ENCODE measurements at places on chromosomes 1 and 21. TPM values are rescaled to one million over a fixed set of nuclear protein-coding genes. Genes with fewer than 3 reads are reported as not detected.

DNA sequence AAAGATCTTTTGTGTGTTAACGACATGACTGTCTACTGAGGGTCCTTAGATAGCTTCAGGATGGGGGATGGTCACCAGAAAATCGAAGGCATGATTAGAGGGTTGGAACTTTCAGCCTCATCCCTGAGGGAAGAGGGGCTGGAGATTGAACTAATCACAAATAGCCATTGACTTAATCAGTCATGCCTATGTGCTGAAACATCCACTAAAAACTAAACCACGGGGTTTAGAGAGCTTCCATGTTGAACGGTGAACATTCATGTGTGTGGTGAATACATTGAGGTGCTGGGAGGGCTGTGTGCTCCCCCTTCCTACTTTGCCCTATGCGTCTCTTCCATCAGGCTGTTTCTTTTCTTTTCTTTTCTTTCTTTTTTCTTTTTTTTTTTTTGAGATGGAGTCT is 17.0 kb downstream of the RBP7 start:
- DNase-seq = no peak

- no peak for DNase-seq
Measured at GRCh38 chr1:95249916-95250315, 15.9 kb downstream of the RWDD3 start.

DNA sequence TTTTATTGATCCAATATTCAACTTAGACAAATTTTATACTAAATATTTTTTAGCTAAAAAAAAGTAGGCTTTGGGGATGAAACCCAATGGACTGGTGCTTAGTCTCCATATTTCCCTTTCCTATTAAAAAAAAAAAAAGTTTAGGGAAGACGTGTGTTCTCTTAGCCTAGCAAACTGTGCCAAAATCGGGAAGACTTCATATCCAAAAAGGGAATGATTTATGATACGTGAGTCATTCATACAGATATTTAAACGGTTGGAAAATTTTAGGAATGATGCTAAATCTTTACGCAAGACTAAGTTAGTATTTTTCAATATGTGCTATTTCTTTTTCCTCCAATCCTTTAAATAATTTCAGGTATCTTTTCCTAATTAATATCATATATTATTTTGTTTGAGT is 50.7 kb downstream of the SPATA17 start:
- no peak for DNase-seq

DNA sequence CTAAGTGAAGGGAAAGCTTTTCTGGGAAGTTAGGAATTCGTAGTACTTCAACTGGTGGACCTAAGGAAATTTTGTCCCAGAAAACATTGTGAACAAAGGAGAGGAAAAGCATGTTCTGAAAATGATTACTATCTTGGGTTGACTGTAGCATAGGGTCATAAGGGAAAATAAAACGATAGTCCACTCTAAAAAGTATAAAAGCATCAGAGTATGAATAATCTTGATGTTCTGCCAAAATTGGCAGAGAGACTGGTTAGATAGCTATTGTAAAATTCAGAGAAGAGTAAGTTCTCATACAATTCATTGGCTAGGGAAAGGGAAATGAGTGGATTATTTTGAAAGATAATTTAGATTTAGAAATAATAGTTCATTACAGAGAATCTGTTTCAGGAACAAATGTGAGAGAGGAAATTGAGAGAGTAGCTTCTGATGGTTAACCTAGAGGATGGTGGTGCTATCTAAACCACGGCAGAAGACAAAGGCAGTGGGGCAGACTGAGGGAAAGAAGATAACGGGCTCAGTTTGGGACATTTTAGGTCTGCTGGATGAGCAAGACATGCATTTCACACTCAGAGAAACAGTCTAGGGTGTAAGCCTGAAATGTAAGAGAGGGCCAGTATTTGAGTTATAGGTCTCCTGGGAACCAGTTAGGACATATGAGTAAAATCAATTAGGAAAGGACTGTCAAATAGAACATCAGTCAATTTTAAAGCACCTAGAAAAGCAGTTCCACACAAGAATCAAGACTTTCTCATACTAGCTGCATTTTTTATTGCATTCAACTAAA is 799.3 kb upstream of the CXADR start:
- no peak for DNase-seq

GRCh38 chr21:28358702-28359101 is 634.0 kb downstream of the LTN1 start:
- no peak for DNase-seq

GRCh38 chr1:185453496-185454192 is 136.6 kb upstream of the IVNS1ABP start:
- DNase-seq = no peak

GRCh38 chr21:40299451-40299850 is 432.2 kb downstream of the PCP4 start:
- no peak for DNase-seq

SLC37A1 gene
- 28.9 TPM for total RNA-seq

ABCG1 gene
- total RNA-seq = 74.9 TPM

PRAMEF20 gene
- not detected for total RNA-seq

PTPN7 gene
- 8.5 TPM for total RNA-seq

LEMD1 gene
- not detected for total RNA-seq

GIPC2 gene
- 2.9 TPM for total RNA-seq

All from lower lobe of right lung (tissue), 2 donors.